ENCODE measurements at places on chromosomes 13 and 19.

DNA sequence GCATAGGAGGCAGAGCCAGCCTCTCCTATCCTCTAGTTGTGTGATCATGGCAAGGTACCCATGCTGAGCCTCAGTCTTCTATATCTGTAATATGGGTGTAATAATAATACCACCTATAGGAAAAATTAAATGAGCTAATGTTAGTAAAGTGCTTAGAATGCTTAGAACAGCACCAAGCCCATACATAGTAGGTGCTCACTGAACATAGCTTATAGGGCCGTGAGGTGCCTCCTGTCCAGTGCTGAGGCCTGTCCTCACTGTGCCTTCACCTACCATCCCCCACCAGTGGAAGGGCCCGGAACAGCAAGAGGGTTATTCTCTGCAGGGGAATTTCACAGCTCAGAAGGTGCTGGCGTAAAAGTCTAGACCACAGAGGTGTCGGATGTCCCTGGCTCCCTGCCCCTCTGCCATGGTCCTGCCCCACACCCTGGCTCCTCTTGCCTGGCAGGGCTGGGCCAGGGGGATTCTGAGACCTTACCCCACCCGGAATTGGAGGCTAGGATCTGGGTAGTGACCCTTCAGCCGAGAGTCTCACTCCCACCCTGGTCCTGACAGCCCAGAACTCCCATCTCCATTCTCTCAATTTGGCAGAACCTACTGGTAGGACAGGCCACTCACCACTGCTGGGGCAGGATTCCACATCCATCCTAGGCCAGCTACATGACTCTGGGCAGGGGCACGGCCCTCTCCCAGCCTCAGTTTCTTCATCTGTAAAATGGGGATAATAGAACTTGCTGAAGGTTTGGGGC lies 2.2 kb upstream of the SCN1B start:
- no peak for DNase-seq

- no peak for DNase-seq
Observed at GRCh38 chr13:24038841-24039330, 121.6 kb upstream of the SPATA13 start.

DNA sequence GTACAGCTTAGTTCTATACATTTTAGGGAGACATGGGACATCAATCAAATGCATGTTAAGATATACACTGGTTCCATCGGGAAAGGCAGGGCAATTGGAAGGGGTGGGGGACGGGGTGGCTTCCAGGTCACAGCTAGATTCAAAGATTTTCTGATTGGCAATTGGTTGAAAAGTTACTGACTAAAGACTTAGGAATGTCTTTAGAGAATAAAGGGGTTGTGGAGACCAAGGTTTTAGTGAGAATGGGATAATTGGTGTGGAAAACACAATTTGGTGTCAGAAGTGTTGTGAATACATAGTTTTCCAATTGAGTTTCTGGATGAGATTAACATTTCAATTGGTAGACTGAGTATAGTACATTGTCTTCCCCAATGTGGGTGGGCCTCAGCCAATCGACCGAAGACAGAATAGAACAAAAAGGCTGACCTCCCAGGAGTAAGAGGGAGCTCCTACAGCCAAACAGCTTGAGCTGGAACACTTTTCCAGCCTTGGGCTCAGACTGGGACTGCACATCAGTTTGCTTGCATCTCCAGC lies 988 bp upstream of the CCDC169 start:
- no peak for DNase-seq

- DNase-seq, result peak; percentile 52
Observed at GRCh38 chr19:9796113-9796773, 22.6 kb downstream of the FBXL12 start.

DNA sequence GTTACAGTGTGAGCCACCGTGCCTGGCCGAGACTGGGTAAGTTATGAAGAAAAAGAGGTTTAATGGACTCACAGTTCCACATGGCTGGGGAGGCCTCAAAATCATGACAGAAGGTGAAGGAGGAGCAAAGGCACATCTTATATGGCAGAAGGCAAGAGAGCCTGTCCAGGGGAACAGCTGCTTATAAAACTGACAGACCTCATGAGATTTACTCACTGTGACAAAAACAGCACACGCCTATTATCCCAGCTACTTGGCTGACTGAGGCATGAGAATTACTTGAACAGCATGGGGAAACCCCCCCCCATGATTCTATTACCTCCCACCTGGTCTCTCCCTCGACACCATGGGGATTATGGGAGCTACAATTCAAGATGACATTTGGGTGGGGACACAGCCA lies 23.4 kb upstream of the ZNF561 start:
- no peak for DNase-seq

GRCh38 chr13:93398167-93399035 lies 171.8 kb downstream of the GPC6 start:
- no peak for DNase-seq

- no peak for DNase-seq
Observed at GRCh38 chr13:112723771-112724170, 33.9 kb downstream of the ATP11A start.

DNA sequence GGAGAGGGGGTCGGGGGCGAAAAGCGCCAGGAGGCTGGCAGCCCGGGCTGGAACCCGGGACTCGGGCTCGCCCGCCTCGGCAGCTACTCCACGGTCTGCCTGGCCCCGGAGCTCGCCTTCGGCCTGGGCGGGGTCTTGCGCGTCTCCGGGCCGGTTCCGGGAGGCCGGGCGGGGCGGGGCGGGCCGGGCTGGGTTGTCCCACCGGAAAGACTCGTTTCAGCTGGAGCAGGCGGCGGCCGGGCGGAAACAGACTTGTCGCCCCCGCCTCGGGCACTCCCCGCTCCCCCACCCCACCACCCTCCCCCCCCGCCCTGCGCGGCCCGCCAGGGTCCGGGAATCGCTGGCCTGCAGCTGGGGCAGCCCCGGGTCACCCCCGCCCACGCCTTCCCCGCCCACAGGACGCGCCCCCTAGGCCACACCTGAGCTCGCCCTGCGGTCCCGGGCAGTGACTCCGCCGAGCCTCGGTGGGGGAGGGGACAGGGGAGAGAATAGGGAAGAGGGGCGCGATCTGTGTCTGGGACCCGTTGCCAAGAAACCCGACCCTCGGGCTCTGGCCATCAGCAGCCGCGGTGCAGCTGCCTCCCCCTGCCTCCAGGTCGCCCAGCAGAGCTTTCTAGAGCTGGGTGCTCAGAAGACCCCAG lies 109.4 kb downstream of the KCTD15 start:
- no peak for DNase-seq

DNA sequence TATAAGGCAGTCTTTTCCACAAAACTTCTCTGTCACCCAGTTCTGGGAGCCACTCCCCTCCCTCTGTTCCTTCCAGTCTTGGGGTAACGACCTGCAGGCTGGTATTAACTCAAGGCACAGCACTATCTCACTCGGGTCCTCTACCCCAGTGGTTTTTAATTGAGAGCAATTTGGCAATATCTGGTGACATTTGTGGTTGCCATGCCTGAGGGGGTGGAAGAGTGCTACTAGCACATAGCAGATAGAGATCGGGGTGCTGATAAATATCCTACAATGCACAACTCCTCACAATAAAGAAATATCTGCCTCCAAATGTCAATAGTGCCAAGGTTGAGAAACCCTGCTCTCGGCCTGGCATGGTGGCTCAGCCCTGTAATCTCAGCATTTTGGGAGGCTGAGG lies 117.7 kb upstream of the ABCC4 start:
- DNase-seq, result no peak

DNA sequence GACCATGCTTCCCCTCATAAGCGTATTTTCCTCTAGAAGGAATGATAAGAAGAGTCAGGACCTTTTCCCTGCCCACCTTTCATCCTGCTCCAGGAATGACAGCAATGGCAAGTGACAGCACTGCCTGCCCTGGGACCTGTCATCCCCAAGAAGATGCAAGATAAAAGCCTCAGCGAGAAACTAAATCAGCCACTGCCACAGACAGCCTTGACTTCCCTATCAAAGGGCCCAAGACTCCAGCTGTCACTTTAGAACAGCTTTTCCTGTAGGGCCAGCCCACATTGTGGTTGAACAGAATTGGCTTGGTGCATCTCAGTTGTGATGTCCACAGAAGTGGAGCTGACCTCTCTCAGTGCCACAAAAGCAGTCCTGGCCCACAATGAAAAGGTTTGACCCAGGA lies 1.1 kb downstream of the RAB8A start:
- no peak for DNase-seq

DNA sequence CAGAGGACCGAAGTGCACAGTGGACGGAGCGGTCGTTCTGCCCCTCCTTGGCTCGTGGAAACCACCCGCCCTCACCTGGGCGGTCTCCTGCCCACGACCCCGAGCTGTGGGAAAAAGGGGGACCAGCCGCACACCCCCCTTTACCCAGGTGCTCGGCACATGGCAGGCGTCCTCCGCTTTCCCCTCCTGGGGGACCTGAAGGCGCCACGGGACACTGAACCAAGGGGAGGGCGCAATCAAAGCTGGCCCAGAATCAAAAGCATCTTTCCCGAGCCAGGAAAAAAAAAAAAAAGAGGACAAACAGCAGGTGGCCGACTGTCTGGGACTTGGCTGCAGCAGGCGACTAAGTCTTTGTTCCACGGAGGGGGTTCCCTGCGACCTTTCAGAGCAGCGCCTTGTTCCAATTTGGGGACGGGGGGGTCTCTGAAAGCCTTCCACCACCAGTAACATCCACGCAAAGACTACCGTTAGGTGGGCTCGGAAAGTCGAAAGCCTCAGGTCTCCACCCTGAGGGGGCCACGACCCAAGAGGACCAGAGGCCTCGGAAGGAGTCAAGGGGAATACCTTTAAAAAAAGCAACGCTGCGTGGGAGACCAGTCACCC lies 1.1 kb downstream of the MBD3 start:
- no peak for DNase-seq

DNA sequence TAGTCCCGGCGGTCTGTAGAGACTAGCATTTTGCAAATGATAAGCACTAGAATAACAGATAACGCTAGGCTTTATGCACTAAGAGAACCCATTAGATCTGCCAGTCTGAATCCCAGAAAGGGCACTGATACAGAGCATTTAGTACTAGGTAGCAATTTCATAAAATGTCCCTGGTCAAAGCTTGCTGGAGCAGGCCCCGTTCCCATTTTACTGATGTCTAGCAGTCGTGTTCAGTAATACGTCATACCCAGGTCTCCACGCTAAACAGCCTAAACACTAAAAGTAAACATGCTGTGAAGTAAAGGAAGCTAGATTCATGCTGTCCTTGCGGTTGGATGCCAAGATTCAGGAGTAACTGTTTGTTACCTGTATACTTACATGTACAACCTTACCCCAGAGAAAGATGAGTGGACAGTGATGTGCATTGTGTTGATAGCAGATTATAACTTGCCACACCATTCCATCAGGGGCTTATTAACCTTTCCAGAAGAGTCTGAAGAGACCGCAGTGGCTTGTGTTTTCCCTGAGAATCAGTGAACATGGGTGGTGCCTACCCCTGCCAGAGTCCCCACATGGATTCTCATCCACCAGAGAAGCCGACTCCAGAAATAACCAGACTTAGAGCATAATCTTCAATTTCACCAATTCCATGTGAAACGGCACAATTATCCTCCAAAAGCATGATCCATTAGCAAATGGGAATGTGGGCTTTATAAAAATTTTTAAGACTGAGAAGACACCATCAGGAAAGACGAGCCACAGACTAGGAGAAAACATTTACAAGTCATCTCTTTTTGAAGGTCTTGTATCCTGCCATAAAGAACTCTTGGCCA lies 3.4 kb upstream of the RPS11 start:
- DNase-seq, result no peak

GRCh38 chr13:47190696-47191305 lies 293.9 kb upstream of the HTR2A start:
- no peak for DNase-seq

DNA sequence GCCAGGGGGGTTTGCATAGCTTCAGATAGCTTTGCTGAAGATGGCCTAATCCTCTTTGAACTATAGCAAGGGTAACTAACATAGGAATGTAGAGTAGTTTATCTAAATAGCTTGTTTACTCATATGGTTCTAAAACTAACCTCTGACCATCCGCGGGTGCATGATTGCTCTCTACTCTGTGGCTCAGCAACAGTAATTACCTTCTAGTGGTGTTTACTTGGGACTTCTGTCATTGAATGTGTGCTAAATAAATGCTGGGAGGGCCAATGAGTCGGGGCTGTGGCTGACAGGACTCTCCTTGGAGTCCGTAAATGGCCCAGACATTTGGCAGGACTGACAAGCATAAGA lies 1461.9 kb downstream of the UQCRFS1 start:
- no peak for DNase-seq

DNA sequence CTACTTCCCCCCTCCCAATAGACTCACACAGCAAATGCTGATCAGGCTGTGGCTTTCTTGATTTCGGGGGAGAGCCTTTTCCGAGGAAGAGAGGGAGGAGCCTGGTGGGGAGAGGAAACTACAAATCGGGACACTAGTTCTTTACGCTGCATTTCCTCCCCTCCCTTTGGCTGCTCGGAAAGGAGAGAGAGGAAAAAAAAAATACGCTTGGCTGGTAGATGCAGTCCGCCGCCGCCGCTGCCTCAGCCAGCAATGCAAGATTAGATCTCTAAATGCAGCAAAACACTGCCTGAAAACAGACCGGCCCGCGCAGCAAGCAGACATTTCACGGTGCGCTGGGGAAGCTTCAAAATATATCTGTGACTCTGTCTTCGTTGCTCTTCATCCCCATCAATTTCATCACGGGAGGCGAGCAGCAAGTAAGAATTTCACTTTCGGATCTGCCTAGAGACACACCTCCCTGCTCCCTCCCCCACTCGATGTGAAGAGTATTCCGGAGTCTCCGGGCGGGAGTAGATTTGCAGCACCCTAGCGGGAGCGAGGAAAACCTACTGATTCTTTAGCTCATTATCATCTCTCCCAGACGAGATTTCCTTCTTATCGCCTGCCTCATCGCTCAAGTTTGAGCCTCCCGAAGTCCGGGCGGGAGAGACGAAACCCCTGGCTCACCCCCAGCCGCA lies at the start of gene PCDH17:
Gene PCDH17 (plus strand): TSS at position 149 of the 680 bp plus-strand sequence. CDS start 803 bp downstream, outside the sequence.
- DNase-seq, result no peak

- DNase-seq, result no peak
Observed at GRCh38 chr13:96617528-96617927, 376.7 kb downstream of the OXGR1 start.

GRCh38 chr13:102587916-102588315 lies 8.9 kb upstream of the TPP2 start:
- no peak for DNase-seq

DNA sequence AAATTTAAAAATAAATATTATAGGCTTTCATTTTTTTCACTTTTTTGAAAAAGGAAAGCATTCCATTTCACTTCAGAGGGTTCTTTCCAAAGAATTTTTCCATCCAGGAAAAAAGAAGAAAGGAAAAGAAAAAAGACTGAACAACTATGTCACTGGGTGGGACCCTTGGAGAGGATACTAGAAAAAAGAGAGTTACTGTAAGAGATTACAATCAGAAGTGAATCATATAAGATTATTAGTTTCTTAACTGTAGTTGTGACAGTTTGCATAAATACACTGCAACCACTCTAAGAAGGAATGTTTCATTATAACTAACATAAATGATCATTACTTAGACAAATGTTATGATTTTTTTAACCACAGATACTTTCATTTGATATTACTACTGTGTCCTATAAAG lies 87.8 kb downstream of the KLF12 start:
- no peak for DNase-seq

DNA sequence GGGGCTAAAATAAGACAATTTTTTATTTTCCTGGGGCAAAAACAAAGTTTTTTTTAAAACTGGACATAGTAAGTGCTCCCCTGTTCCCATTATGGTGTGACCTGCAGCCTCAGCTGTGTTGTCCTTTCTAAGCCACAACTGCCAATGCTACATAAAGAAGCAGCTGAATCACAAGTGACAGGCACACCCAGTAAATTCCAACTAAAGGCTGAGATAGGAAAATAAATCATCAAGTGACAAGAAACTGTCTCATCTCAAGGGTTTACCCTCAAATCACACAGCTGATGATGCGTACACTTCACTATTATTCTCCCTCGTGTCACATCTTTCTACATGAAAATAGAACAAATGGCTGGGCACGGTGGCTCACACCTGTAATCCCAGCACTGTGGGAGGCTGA lies 28.7 kb downstream of the STK24 start:
- DNase-seq, result no peak

- DNase-seq, result no peak
Observed at GRCh38 chr19:39098365-39099269, 14.4 kb downstream of the ACP7 start.
